Esophagus squamous epithelium (tissue), 5 donors: ENCODE measurements at places on chromosomes 5 and 9.

GRCh38 chr5:120552638-120553037, 88.5 kb downstream of the PRR16 start:
- no peak for DNase-seq

DNA sequence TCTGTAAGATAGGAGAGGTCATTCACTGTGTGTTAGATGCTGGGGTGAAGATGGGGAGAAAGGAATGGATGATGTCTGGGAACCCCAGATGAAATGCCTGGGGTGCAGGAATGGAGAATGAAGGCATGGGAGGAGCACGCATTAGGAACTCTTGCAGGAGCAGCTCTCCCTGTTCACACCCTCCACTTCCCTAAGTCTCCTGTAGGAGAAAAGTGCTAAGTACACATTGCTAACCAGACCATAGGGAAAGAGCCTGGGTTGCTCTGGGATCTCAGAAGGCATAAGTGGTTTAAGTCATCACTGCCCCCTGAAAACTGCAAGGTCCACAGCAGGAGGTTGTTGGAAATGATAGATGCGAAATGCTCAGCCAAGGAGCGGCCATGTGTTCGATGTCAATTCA, 163.1 kb downstream of the SEC61B start:
- no peak for DNase-seq

- no peak for DNase-seq
Observed at GRCh38 chr9:125924351-125924750, 177.2 kb downstream of the PBX3 start.

DNA sequence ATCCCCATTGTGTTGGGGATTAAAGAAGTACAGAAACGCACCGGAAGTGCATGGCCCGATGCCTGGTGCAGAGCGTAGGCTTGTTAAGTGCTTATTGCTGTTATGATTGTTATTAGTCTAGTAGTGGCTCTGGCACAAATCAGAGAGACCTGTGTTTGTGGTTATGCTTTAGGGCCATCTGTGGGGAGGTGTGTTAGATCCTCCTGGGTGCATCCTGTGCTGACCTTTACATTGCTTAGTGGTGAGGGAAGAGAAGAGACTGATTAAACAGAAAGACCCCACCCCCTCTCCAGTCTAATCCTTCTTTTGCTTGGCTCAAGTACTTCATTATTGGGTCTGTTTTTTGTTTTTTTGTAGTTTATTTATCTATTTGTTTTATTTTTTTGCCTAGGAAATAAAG, 112.7 kb upstream of the SPRY4 start:
- no peak for DNase-seq

- no peak for DNase-seq
Observed at GRCh38 chr5:35036536-35036935, 11.2 kb downstream of the AGXT2 start.
